ENCODE measurements at places on chromosomes 16 and 17.
A peak's percentile ranks its signal among the peaks of the same experiment; 100 is the strongest.

DNA sequence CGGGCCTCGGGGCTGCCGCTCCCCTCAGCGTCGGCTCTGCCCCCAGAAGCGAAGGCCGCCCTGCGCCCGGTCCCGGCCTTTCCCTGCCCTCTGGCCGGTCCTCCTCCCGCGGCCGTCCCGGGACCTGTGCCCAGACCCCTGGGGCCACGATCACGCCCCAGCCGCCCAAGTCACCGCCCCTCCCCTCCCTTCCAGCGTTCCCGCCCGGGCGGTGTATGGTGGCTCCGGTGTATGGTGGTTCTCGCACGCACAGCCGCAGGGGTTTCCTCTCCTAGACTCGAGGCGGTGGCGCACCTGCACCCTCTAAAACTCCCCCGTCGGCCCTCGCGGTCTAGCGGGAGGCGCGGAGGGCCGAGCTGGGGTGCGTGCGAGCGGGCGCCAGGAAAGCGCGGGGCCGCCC, 10.0 kb downstream of the TIGD7 start:
- no peak for DNase-seq

- peak; percentile 46 for DNase-seq
Observed at GRCh38 chr17:40576113-40576740, 11.0 kb upstream of the CCR7 start.

- DNase-seq = peak; percentile 89
Observed at GRCh38 chr16:11297492-11298142, 16.5 kb upstream of the PRM1 start.

DNA sequence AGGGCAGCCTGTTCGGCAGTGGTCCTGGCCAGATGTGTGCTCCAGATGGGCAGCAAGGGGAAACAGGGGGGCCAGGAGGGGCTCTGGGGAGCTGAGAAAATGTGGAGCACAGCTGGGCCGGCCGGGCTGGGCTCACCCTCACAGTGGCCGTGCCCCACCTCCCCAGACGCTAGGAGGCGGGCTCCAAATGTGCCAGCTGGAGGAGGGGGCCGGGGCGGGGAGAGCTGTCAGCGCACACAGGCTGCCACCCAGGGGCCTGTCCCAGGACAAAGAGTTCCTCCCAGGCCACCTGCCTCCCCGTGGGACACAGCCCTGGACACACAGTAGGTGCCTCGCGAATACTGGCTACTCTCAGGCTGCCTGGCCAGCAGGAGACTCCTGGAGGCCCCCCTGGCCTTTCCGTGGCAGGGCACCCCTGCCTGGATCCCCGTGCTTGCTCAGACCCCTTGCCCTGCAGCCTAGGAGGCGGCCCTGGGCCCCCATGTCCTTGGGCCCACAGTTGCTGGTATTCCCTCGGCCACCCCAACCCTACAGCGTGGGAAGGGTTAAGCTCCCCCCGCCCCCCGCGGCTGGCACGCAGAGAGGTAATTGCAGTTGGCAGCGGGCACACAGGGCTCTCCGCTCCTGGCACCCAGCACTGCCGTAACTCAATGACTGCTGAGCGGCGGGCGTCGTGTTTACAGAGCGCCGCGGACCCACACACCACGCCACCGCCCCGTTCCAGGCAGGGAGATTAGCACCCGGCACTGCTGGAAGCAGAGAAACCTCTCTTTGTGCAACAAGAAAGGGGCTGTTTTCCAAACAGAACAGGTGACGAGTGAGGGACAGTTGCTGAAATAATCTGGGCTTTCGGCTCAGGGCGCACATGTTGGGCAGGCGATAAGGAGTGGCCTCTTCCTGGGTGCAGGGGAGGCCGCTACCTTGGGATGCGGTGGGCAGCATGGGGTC, 32.2 kb downstream of the BAHCC1 start:
- DNase-seq = no peak

- no peak for DNase-seq
Observed at GRCh38 chr17:8552577-8553320, 77.8 kb downstream of the MYH10 start.

GRCh38 chr16:47599512-47599911, 138.4 kb downstream of the PHKB start:
- no peak for DNase-seq

GRCh38 chr16:3689731-3690130, 27.6 kb downstream of the TRAP1 start:
- no peak for DNase-seq

- no peak for DNase-seq
Observed at GRCh38 chr16:17696616-17697015, 225.9 kb upstream of the XYLT1 start.

- peak; percentile 88 for DNase-seq
Observed at GRCh38 chr17:41966463-41967140, at the start of gene CNP. Gene CNP (plus strand): TSS chr17:41966795. CDS start chr17:41966885, 90 bp downstream.

DNA sequence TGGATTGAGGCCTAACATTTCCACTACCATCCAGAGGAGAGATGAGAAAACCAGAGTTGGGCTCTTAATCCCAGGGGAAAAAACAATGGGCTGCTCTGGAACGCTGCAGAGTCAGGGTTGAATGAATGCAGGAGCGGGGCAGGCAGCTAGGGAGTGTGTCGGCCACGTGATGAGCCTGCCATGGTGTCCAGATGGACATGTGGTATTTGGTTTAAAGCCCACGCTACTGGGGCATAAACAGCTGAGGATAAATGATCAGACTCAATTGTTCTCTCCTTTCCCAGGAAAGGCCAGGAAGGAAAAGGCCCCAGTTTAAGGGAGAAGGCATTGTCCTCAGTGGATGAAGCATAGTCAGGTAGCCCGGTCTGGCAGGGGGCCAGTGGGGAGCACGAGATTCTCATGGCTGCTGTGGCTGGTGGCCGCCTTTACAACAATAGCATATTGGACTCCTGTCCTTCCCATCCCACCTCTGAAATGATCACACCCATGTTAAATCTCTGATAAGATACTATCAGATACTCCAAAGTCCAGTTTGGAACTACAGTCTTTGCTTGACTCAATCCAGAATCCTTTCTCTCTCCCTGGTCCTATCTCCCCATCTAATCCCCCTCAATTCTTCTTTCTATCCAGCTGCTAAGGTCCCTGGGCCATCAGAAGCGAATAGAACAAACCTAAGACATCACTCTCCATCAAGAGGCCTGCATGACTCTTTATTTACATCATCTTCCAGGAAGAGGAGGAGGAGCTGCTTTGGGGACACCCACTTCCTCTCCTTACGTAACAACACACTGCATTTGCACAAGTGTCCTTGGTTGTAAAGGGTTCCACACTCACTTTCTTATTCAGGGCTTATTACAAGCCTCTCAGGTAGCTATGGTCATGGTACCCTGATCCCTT, 20.4 kb downstream of the CA4 start:
- DNase-seq = no peak

DNA sequence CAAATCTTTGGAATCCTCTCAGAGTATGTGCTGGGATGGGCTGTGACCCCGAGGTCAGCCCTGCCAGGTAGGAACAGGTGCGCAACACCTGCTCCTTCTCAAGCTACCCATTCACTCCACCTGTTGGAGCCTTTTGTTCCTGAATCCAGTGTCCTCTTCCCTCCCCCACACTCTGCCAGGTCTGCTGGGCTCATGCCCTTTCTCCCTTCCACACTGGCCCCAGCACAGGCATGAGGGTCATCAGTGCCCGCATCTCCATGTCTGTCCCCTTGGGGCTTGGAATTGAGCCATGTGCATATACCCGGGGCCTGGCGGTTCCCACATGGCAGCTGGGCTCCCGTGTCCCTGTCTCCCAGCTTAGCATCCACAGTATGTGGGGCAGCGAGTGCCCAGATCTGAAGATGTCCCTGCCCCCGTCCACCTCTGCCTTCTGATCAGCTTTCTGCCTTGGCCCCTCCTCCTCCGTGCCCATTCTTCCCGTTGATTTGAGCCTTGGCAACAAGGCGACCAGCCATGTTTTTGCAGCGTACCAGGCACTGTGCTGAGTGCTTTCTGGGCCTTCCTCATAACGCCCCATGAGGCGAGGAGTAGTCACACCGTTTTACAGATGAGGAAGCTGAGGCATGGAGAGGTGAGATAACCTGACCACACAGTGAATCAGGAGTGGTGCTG, 102.2 kb downstream of the RAP1GAP2 start:
- DNase-seq = no peak

- no peak for DNase-seq
Observed at GRCh38 chr17:33864758-33865229, 390.3 kb upstream of the CCL2 start.

GRCh38 chr17:77933777-77934398, 24.6 kb upstream of the TNRC6C start:
- no peak for DNase-seq

DNA sequence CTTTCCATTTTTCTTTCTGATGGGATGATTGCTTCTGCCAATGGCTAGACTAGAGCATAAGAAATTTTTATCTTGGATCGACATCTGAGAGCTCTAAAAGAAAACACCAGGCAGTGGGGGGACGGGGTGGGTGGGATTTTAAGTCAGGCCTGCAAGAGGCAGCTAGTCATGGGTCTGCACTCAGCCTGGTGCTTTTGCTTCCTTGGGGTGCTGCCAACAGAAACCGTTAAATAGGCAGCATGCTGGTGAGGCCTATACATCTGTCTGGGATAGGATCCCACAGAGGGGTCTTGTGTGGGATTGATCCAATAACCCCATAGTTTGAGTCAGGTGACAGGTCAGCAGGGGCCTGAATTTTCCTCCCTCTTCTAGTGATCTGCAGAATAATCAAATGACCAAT, 26.9 kb downstream of the ZNRF1 start:
- no peak for DNase-seq

DNA sequence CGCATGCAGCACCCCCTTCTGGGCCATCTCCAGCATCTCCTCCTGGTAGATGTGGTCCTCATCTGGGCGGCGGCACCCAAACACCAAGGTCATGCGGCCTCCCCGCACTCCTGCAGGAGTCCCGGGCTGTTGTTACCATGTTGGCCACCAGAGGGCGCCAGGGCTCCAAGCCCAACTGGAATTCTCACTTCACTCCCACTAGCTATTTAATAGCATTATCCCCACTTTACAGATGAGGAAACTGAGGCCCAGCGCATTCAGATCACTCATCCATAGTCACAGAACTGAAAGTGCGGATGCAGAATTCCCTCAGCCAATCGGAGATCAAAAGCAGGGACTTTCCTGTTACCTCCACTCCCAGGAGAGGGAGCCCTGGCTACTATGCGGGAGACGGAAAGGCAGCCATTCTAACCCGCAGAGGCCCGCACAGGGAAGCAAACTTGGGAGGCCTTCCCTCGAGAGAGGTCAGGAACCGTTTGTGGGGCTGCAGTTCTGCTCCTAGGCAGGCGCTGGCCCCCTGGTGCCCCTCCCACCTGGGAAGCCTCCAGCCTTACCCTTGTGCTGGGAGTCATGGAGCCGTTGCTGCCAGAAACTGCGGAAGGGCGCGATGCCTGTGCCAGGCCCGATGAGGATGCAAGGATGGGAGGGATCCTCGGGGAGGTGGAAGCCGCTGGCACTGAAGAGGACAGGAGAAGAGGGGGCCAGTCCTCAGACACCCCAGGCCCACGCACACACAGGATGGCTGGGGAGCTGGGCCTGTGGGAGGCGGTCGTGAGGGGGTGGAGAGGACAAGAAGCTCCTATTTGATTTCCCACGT, 40.1 kb downstream of the NOS2 start:
- DNase-seq = peak; percentile 47

DNA sequence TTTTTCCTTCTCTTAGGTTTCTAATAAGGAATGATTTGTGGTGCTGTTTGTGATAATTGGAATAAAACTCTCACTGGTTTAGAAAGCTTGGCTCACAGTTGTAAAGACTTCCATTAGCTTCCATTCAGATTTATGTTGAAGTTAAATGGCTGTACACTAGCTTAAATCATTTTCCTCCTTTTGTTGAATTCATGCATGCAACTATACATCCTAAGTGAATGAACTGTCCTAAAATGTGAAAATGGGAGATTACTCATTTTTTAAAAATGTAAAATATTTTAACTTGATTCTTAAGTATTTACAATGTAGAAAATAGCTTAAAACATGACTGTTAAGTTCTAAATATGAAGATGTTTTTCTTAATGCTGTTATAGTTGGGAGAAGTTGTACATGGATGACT, 15.2 kb downstream of the PRKCA start:
- no peak for DNase-seq

GRCh38 chr16:83508295-83508694, 299.5 kb upstream of the HSBP1 start:
- DNase-seq = no peak

DNA sequence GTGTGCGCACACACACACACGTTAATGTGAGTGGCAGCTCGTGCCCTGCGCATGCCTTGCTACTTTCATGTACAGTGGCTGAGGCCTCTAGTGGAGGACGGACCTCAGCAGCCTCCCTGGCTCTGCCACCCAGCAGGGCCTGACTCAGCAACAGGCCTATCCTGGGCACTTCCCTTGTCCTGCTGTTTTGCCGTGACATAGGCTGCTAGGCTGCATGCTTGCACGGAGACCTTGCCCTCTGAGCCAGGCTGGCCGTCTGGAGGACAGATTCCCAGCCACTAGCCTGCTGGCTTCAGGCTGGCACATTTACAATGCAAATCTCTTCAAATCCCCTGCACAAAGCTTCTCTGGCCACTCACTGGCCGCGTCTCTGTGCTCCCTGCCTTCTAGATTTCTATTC, 9.5 kb downstream of the RNF213 start:
- DNase-seq = no peak

GRCh38 chr17:74758848-74759168, 10.4 kb downstream of the NHERF1 start:
- no peak for DNase-seq

DNA sequence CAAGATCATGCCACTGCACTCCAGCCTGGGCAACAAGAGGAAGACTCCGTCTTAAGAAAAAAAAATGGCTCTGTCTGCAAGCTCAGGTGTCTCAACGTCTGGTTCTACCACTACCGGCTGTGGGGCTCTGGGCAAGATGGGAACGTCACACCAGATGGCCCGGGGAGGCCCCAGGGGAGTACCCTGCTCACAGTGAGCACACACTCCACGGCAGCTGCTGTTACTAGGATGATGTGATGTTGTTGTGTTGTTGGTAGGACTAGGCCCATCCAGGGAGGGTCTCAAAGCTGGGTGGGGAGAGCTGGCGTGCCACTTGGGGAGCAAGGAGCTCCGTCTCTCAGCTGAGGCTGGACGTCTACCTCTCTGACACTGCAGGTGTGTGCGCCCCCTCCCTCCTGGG, 9.4 kb upstream of the NPTX1 start:
- no peak for DNase-seq
